ENCODE measurements at places on chromosomes 12 and 14.

DNA sequence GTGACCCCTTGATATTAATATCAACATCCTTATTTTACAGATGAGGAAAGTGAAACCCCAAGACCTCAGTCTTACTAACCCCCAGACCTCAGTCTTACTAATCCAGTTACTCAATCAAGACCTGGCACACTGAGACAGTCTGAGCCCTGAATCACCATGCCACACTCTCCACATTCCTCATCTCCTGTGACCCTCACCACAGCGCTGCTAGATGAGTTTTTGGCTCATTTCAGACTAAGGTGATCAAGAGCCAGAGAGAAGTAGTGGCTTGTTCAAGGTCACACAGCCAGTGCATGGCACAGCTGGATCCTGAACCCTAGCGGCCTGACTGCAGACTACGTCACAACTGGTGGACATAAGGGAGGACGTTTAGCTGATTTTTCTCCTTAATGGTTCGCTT is 579.2 kb downstream of the BCL11B start:
- no peak for DNase-seq

- DNase-seq = peak; percentile 95
Observed at GRCh38 chr12:52010152-52010622, 3.4 kb downstream of the TAMALIN start.

- peak; percentile 88 for DNase-seq
Observed at GRCh38 chr14:103848175-103849077, 1.1 kb upstream of the PPP1R13B start.

- no peak for DNase-seq
Observed at GRCh38 chr12:106907411-106907810, 48.3 kb upstream of the TMEM263 start.

DNA sequence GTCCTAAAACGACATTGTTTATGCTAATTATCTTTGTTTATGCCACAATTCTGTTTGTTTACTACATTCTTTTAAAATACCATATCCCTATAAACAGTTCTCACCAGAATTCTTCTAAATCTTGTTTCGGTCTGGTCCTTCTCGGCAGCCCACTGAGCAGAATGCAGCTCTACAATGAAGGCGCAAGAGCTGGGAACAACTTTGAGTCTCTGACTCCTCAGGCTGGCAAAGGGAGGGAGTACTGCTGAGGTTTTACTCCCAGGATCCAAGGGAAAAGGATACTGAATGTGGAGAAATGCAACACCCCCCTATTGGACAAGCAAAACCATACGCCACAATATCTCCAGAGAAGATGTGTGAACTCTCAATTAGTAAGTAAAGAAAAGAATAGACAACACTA is 5.4 kb downstream of the SOX5 start:
- no peak for DNase-seq

- no peak for DNase-seq
Observed at GRCh38 chr12:14256121-14256520, 109.4 kb upstream of the ATF7IP start.

- DNase-seq = no peak
Observed at GRCh38 chr12:124098101-124098757, 125.2 kb downstream of the ZNF664 start.

- no peak for DNase-seq
Observed at GRCh38 chr14:77311217-77311616, 9.5 kb downstream of the POMT2 start.

DNA sequence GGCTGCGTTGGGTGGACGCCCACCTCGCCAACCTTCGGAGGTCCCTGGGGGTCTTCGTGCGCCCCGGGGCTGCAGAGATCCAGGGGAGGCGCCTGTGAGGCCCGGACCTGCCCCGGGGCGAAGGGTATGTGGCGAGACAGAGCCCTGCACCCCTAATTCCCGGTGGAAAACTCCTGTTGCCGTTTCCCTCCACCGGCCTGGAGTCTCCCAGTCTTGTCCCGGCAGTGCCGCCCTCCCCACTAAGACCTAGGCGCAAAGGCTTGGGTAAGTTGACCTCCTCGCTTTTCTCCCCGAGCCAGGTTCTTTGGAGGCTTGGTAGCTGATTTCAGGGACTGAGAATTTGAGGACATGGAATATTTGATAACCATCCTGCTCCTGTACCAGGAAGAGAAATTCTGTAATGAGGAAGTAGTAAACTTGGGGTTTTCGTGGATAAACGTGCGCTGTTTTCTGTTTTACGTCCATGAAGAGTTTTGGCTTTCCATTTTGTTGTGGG is 530 bp downstream of the APAF1 start:
- peak; percentile 88 for DNase-seq

GRCh38 chr12:4899364-4899763 is 10.3 kb upstream of the KCNA1 start:
- no peak for DNase-seq

GRCh38 chr12:61536525-61536924 is 723.7 kb upstream of the USP15 start:
- no peak for DNase-seq

Measured in lower leg skin (tissue), 4 donors.